HL-60 (cell line): ENCODE measurements at places on chromosomes 13 and 19.

GRCh38 chr19:45091031-45091923 lies 1.7 kb upstream of the PPP1R37 start:
- DNase-seq = peak; percentile 96

DNA sequence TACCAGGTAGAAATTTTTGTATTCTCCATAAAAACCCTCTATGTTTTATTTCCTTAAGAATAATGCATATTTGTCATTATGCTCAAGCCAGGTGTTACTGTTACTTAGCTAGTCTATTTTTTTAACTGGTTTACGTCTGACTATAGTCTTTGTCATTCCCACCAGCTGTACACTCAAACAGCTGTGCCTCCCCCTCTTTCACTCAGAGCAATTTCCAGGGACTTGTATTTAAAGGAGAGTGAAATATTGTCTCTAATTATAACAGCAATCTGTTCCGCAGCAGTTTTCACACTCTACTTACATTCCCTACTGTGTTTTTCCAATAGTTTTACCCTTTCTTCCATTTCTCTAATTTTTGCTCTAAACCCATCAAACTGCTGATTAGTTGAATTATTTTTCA lies 813.6 kb upstream of the MIR17HG start:
- no peak for DNase-seq

DNA sequence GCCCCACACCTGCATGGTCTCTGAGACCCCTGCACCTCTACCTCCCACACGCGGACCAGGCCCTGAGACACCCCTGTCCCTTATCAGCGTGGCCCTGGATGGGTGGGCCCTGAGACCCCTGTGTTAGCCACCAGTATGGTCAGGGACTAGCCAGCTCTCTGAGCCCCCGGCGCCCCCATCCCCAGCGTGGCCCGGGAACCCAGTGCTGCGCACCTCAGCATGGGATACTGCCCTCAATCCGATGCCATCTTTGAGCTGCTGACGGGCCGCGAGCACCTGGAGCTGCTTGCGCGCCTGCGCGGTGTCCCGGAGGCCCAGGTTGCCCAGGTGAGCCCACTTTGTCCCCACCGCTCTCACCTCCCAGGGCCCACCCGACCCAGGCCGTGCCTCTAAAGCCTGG lies 5.0 kb upstream of the ARHGAP45 start:
- DNase-seq = no peak

DNA sequence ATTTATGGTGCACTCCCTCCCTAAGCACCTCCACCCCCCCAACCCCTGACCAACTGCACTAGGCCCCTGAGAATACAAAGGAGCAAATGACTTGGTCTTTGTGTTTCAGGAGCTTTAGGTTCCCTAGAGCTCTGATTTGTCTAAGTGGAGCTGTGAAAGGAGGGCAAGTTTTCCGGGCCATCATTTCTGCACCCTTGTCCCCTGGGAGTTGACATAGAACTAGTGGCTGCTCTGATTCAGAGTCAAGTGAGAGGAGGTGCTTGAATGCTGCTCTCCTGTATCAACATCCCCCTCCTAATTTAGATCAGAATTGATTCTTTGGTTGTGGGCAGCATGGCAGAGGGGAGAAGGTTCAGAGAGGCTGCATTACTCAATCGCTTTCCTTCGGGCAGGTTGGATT lies 391.6 kb downstream of the KCNRG start:
- no peak for DNase-seq

GRCh38 chr13:63636316-63636993 lies 2220.8 kb upstream of the PCDH20 start:
- no peak for DNase-seq

GRCh38 chr13:73803997-73804396 lies 330.2 kb downstream of the KLF12 start:
- no peak for DNase-seq

DNA sequence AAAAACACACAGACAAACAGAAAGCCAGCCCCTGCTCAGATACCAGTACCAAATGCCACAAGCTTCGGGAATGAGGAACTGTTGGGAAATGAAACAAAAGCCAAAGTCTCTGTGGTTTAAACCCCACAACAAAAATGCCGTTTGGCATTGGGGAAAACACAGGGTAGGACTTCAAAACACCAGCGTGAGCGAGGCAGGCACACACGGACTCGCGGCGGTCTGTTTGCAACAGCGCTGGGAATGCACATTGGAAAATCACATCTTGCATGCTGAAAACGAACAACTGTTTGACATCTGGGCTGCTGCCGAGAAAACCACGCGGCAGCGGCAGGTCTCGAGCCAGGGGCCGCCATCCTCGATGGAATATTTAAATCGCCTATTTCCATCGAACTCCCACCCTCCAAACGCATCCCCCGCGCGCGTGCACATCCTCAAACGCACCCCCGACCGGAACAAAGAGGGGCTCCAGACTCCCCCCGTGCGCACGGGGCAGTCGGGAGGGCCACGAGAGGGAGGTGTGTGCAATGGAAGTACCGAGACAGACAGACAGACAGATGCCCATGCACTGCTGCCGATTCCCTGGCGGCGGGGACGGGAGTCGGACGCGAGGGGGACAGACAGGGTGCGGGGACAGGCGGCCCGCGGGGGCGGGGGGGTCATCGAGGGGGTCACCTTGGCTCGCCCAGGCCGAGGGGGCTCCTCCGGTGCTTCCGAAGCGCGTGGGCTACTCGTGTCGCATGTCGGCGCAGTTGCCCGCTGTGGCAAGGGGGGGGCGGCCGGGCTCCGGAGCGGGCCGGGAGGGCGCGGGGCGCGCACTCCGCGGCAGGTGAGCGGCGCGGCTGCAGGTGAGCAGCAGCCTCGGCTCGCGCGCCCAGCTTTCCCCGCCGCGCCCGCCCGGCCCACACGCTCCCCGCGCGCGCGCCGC lies at the start of gene GPR12:
TSS of gene GPR12 (minus strand) at position 880 of the 925 bp plus-strand sequence. CDS start 959 bp downstream, outside the sequence.
- peak; percentile 18 for DNase-seq

DNA sequence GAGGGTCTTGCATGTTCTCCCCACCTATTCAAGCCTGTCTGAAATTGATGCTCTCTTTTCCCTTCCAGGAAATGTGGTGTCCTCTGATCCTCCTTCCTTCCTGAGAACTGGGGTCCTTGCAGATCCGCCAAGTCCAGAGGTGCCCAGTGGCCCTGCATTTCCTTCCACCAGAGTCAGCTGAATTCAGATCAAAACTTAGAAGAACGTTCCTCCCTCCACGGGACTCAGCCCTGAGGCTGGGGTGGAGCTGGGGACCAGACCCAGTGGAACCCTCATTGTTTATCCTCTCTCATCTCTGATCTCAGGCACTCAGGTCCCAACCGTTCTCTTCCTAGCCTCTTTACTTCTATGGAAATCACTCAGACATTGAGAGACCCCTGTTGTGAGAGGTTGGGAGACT lies 477.3 kb downstream of the TSHZ3 start:
- DNase-seq = no peak

DNA sequence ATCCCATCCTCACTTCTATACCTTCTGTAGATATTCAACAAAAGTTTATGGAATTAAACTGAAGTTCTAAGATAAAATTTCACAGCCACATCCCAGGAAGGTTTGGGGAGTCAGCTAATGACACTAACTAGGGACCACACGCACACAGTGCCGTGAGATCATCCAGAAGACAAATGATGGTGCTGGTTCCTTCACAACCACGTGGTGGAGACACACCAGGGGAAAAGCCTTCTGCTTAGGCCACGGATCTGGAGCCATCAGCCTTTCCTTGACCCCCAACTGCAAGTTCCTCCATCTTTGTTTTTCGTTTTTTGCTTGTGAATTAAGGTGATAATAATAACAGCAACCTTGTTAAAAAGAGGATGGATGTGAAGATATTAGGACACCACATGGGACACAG lies 241.6 kb upstream of the MAB21L1 start:
- DNase-seq = no peak

DNA sequence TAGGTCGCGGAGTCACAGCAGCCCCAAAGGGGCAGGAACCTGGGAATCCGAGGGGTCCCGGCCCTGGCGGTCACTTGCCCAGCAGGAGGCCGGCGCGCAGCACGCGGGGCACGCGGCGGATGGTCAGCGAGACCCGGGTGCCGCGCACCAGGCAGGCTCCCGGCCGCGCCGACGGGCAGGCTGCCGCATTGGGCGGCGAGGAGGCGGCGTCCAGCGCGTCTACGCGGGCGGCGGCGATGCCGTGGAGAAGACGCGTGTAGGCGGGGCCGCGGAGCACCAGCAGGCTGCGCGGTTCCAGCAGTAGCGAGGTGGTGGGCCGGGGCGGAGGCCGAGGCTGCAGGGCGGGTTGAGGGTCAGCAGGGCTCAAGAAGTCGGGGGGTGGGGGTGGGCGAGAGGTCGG lies 607 bp upstream of the SYNE4 start:
- peak; percentile 36 for DNase-seq

DNA sequence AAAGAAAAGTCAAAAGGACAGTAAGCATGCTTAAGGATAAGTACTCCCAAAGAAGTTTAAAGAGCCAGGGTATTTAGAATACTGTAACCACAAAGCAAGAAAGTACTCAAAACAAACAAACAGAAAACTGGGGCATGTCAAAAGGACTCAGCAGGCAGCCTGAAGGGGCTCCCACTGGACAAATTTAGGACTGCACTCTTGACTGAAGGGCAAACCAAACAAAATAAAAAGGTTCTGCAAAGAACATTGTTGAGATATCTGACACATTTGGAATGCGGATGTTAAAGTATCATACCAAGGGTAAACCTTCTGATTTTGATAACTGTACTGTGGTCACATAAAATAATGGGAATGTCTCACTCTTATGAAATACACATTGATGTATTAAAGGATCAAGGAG lies 157.4 kb downstream of the TNFSF13B start:
- DNase-seq = no peak

GRCh38 chr19:8462571-8462970 lies 17.8 kb downstream of the HNRNPM start:
- no peak for DNase-seq

GRCh38 chr13:103187721-103188156 lies 121.5 kb upstream of the SLC10A2 start:
- DNase-seq = peak; percentile 12

DNA sequence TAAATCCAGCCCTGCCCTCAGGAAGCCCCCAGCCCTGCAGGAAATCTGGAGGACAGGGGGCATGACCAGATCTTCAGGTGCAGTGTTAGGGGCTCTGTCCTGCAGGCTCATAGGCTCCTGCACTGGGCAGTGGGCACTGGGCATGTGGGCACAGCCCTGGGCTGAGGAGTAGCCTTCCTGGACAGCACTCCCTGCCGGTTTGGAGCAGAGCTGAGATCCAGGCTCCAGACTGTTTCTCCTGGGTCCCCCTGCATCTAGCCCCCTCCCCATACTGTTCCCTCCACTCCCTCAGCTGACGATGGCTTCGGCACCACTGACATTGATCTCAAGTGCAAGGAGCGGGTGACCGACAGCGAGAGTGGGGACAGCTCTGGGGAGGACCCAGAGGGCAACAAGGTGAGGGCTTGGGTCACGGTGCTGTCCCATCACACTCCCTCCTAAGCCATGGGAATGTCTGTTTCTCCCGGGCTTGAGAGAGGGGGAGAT lies 12.3 kb upstream of the PRR19 start:
- no peak for DNase-seq

- peak; percentile 7 for DNase-seq
These were observed 6.0 kb upstream of the CCER2 start for GRCh38 chr19:38917921-38918491.

DNA sequence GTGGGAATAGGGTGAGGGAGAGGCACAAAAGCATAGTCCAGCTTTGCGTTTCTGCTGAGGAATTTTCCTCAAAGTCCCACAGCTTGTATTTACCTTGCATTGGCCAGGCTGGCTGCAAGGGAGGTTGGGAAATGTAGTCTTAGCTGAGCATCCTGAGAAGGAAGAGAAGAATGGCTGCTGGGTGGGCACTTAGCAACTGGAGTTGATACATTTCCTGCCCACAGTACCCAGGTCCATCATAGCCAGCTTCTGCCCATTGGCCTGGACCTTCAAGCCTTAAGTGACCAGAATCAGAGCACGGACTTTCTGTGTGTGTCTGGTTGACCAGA lies 112.4 kb downstream of the SIPA1L3 start:
- DNase-seq = no peak

GRCh38 chr19:29681422-29682235 lies 16.4 kb downstream of the PLEKHF1 start:
- no peak for DNase-seq

DNA sequence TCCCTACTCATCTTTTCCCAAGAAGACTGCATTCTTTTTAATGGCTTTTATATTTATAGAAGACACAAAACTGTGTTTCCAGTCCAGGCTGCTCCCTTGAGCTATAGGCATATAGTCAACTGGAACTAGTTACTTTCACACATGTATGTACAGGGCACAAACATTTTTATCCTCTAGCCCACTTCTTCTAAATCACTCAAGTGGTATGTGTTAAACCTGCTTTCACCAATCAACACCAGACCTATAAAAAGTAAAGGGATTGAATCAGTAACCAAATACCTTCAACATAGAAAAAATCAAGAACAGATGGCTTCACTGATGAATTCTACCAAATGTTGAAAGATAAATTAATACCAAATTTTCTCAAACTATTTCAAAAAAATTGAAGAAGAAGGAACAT lies 584.2 kb upstream of the SLITRK1 start:
- DNase-seq = no peak

GRCh38 chr13:44758630-44759383 lies 182.7 kb upstream of the TSC22D1 start:
- DNase-seq = no peak

DNA sequence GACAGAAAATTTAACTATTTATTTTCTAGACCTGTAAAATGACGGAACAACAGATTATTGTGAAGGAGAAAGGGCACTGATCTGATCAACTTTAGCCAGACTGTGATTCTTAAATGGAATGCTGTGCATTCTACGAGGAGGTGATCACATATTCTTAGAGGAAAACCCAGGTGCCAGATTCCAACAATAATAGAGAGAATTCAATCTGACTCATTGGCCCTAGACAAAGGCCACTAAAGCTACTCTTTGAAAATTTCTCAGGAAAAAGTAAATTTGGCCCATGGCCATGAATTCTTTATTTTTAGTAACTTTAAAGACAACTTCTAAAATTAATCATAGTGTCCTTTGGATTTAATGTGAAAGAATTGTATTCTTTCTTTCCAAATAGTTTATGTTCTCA lies 58.6 kb upstream of the POSTN start:
- DNase-seq = no peak

DNA sequence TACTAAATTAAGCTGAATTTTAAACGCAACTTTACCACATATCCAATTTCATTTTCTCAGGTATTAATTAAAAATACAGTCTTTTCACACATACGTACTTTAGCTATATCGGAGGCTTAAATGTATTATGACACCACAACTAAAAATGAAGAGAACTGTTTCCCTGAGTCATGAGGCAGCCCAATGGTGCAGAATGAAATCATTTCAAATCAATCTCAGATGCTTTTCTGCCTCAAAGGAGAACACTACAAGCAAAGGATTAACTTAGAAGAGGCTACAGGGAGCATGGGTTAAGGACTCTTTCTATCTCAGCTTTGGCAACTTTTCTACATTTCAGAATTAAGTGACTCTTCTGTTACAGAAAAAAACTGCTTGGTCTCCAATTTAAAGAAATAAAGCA lies 516.3 kb upstream of the HTR2A start:
- no peak for DNase-seq

- no peak for DNase-seq
These were observed 4.7 kb upstream of the F10 start for GRCh38 chr13:113117911-113118260.
